ENCODE measurements at places on chromosomes 7 and 10.

DNA sequence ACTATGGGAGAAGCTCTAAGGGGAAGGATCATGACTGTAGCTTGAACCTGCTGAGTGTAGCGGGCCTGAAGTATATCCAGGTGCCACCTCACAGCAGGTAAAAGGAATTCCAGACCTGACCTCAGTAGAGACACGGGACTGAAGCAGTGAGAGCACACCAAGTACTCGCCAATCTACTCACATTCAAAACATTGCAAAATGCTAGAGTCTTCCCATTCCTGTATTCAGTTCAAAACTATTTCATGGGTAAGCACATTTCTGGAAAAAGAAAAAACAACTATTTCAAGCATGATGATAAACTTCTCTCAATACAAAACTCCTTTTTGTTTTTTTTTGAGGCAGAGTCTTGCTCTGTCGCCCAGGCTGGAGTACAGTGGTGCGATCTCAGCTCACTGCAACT, 121.9 kb upstream of the AUTS2 start:
- DNase-seq = no peak

DNA sequence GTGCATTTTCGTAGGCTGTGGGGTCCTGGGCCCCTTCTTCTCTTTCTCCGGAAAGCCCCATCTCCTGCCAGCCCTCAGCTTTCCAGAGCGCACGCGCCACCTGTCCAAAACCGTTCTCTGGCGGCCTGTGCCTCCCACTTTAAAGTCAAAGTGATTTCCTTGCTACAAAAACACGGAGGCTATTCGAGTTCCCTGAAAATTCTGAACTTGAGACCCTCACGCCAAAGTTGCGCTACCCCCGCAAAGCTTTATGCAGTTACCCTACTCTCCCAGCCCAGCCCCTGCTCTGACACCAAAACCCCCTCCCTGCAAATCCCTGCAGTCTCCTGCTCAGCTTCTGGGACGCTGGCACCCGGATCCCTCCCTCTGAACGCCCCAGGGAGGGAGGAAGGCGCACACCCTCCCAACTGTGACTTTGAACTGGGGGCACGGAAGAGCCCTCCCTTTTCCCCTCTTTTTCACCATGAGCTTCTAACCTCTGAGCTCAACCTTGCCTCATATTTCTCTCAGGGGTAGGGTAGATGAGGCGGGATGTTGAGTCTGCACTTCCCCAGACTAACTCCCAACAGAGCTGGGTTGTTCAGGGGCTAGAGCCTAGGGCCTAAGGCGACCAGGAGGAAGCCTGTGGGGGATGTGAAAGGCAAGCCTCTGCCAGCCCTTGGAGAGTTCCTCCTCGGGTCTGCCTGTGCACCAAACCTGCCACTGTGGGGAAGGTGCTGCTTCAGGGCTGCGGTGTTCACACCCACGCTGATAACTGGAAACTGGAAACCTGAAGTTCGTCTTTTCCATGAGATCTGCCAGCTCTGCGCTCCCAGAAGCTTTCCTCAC, 2.7 kb upstream of the PAX4 start:
- no peak for DNase-seq

DNA sequence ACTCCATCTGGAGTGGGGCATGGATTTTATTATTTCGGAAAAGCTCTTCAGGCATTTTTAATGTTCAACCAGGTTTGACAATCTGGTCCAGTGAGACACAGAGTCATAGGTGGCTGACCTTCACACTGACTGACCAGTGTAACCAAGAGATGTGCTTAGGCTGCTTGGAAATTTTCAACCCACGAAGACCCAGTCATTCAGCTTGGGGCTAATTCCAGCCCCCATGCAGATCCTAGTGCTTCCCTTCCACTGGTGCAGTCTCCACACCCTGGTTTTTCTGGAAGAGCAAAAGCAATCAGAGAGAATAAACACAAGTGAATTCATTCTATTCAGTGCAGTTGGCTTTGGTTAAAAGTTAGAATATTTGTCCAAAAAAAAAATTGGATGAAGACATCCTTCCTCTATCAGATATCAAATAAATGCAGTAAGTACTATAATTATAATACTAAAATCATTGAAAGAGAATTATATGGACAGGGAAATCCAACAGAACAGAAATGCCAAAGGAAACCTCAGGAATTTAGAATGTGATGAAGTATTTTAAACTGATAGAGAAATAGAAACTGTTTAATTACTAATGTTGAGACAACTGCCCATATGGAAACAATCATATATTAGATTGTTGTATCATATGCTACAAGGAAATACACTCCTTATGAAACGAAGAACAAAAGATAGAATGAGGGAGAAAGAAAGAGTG, 178.0 kb downstream of the NPSR1 start:
- DNase-seq = no peak

DNA sequence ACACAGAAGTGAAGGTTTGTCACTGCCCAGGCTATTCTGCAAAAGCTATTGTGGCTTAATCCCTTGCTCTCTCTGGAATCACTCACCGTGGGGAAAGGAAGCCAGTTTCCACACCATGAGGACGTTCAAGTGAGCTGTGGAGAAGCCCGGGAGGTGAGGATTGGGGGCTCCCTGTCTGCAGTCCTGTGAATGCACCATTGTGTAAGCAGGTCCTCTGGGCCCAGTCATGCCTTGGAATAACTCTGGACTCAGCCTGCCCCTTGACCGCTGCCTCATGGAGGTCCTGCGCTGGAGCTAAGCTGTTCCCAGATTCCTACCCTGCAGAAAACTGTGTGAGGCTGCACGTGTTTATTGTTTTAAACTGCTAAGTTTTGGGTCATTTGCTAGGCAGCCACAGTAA, 33.5 kb downstream of the LYZL2 start:
- DNase-seq = no peak

GRCh38 chr10:124648738-124649137, 95.4 kb downstream of the FAM53B start:
- DNase-seq = no peak

DNA sequence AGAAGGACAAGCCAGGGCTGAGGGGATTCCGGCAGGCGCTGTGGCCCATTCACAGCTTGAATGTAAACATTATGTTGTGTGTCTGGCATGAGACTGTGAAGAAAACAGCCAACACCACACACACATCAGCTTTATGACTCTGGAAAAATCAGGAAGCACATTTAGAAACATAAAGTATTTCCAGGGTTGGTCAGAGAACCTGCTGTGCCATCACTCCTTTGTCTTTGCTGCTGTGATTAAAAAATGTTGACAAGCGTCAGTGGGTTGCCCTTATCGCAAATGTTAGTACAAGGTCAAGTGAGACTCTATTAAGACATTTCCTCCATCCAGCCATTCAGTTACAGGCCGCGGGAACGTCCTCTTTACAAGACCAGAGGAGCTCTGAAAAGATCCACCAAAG, 95.4 kb downstream of the TAX1BP1 start:
- DNase-seq = no peak

DNA sequence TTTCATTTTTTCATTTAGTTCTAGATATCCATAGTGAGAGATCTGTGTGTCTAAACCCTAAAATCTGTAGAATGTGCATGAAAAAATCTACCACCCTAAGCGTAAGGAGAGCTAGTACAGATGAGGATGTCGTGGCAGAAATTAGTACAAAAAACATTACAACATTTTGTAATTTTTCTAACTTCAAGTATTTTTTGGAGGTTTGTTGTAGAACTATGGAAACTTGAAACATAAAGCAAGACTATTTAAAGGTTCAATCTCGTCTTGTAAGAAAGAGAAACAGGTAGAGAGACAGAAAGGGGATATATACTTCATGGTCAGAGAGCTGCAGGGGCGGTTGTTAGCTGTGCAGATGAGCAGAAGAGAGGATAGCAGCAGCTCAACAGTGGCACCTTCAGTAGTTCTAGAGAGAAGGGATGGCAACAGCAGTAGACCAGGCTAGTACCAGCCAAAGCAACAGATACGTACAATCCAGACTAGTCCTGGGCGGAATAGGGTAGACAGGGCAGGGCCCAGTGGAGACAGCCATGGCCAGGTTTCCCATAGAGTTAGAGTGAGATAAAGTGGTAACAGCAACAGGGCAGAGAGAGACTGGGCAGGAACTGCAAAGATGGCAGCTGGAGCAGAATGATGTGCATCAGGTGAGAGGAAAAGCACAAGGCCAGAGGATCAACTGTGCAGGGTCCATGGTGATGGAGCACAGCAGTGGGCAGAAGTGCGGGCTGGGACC, 145.2 kb downstream of the FRMD4A start:
- DNase-seq = peak; percentile 60

DNA sequence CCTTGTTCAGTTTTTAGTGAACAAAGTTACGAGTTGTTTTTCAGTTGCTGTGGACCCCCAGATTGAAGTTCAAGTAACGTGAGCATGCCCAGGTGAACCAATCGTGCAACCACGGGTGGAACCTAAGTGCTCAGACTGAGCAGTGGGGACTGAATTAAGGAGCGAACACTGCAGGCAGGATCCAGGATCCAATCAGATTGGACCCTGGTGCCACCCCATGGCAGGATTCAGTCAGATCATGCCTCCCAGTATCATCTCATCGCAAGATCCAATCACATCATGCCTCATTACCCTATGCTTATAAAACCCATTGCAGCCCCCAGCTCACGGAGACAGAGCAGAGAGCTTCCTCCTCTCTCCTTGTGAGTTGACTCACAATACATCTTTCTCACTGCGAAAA, 80.9 kb downstream of the PFKFB3 start:
- no peak for DNase-seq

GRCh38 chr10:48751730-48752129, 67.1 kb downstream of the WDFY4 start:
- DNase-seq = no peak

DNA sequence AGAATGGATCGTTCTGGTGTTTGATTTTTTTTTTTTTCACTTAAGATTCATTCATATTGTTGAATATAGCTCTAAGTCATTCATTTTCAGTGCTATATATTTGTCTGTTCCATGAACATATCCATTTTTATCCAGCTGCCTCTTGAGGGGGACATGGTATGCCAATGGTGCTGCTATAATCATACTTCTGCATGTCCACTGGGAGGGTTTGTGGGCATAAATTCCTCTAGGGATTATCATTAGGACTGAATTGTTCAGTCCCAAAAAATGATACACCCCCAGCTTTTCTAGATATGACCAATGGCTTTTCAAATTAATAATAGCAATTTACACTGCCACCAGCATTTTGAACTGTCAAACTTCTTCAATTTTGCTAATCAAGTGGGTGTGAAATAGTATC, 41.1 kb downstream of the CAV1 start:
- DNase-seq = no peak

- DNase-seq = no peak
Measured at GRCh38 chr10:42990016-42990720, 86.7 kb upstream of the RET start.

DNA sequence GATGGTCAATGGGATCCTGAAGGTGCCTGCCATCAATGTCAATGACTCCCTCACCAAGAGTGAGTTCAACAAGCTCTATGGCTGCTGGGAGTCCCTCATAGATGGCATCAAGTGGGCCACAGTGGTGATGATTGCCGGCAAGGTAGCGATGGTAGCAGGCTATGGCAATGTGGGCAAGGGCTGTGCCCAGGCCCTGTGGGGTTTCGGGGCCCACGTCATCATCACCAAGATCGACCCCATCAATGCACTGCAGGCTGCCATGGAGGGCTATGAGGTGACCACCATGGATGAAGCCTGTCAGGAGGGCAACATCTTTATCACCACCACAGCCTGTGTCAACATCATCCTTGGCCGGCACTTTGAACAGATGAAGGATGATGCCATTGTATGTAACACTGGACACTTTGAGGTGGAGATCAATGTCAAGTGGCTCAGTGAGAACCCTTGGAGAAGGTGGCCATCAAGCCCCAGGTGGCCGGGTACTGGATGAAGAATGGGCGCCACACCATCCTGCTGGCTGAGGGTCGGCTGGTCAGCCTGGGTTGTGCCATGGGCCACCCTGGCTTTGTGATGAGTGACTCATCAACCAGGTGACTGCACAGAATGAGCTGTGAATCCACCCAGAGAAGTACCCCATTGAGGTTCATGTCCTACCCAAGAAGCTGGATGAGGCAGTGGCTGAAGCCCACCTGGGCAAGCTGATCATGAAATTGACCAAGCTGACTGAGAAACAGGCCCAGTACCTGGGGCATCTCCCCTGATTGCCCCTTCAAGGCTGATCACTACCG, 63.0 kb upstream of the ANTXRL start:
- DNase-seq = no peak

DNA sequence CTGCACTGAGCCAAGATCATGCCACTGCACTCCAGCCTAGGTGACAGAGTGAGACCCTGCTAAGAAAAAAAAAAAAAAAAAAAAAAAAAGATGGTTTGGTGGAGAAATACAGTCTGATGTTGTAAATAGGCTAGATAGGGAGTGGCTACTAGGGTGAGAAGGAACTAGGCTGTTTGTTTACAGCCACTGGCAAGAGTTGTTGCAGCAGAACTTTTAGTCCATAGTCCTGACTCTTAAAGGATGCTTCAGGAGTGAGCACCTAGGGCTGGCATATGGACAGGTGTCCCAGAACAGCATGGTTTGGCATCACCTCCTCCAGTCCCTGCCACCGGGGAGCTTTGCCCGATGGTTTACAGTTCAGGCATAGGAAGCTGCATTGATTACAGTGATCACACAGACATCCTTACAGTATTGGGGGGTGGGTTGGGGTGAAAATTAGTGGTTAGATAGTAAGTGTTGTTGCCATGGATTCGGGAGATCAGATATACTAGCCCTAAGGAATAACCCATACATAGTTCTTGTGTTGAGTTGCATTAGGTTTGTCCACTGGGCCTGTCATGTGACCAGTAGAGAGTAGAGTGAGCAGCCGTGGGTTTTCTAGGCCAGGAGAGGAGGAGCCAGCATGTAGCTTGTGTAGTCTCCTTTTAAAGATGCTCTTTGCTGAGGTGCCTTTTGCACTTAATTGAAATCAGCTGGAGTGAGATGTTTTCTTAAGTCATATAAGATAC, 35.9 kb downstream of the ZRANB1 start:
- DNase-seq = no peak
